ENCODE measurements at places on chromosomes 13 and 19.

GRCh38 chr19:49249933-49250332, 75.1 kb downstream of the SLC6A16 start:
- no peak for DNase-seq

GRCh38 chr13:22497991-22498780, 682.6 kb upstream of the SGCG start:
- no peak for DNase-seq

GRCh38 chr19:51779181-51779580, 15.8 kb upstream of the FPR3 start:
- no peak for DNase-seq

DNA sequence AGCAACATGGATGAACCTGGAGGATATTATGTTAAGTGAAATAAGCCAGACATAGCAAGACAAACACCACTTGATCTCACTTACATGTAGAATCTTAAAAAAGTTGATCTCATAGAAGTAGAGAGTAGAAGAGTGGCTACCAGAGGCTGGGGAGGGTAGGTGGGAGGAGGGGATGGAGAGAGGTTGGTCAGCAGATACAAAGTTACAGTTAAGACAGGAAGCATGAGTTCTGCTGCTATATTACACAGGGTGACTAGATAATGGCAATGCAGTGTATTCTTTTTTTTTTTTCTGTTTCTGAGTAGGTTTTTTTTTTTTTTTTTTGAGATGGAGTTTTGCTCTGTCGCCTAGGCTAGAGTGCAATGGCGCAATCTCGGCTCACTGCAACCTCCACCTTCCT, 15.2 kb upstream of the THSD1 start:
- DNase-seq: no peak

- DNase-seq: no peak
Observed at GRCh38 chr13:76684336-76684735, 201.9 kb downstream of the KCTD12 start.

DNA sequence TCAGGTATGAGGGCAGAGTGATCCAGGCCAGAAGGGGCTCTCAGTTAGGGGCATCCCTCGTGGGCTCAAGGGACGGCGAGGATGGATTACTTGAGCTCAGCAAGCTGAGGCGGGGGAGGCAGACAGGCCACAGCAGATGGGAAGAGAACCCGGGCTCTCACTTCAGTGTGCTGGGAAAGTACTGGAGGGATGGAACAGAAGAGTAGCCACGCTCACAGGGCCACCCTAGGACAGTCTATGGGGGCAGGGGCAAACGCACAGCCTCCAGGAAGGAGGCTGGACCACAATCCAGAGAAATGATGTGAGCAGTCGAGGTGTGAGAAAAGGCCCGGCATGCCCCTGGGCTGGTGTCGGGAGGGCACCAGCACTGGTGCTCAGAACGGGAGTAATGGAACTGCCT, 9.2 kb downstream of the GJA3 start:
- no peak for DNase-seq

DNA sequence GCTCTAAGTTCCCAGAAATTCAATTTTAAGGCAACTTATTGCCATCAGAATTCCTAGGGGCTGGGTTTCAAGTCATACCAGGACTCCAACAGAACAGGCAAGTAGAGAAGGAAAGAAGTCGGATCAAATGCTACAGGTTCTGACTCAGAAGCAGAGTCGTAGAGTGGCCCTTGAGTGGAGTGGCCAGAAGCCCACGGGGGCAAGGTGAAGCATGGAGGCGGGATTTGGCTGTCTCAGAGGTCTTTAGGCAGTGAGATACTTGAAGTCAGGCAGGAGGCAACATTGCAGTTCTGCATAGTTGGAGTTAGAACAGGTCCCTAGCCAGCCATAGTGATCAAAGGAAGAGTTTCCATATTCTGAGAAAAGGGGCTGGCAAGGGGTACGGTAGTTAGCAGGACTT, 111.6 kb downstream of the NHLRC3 start:
- no peak for DNase-seq

- no peak for DNase-seq
Observed at GRCh38 chr13:62038214-62038613, 622.6 kb upstream of the PCDH20 start.

GRCh38 chr19:29062475-29063435, 150.2 kb downstream of the UQCRFS1 start:
- DNase-seq: no peak

GRCh38 chr19:38717051-38717450, 27.2 kb downstream of the CAPN12 start:
- DNase-seq: no peak
